Activated naive CD4-positive, alpha-beta T cell treated with anti-CD3 and anti-CD28 coated beads, Interleukin-2, amount 50 U/mL, for 72 hours (primary cell): ENCODE measurements at places on chromosomes 12 and 14. TPM values are rescaled to one million over a fixed set of nuclear protein-coding genes. Genes with fewer than 3 reads are reported as not detected.

- no peak for DNase-seq
Observed at GRCh38 chr12:2479851-2480535, 314.8 kb upstream of the FKBP4 start.

- no peak for DNase-seq
Observed at GRCh38 chr12:8852119-8852518, 29.7 kb downstream of the A2ML1 start.

GRCh38 chr12:12466157-12466556 is 96.5 kb downstream of the DUSP16 start:
- no peak for DNase-seq

GPR84 gene
- total RNA-seq: 2.0 TPM

KCNC2 gene
- total RNA-seq: not detected

GPR162 gene
- 0.60 TPM for total RNA-seq
